ENCODE measurements at places on chromosomes 5 and 9.

DNA sequence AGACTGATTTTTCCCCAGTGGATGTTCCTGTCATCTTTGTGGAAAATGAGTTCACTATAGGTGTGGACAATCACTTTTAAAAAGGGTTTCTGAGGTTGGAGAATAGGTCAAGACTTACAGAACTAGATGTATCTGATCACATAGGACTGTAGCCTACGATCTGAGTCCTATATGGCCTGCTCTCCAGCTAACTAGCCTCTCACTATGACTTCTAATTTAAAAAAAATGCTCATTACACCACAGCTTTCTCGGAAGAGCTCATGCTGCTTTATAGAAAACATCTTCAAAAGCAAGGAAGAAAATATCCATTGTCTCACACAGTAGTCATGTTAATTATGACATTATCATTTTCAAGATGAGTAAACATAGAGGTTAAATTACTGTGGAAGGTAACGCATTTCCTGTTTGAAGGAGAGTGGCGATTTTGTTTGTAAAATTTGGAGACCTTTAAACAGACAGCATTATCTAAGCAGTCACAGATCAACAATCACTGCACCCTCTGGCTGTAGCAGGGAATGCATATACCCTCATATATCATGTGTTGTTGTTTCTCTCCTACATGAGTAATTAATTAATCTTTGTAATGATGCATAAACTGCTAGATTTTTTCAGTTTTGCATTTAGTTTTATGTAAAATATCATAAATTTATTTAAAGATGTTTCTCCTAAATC is 573.7 kb downstream of the GABRG2 start:
- no peak for DNase-seq

DNA sequence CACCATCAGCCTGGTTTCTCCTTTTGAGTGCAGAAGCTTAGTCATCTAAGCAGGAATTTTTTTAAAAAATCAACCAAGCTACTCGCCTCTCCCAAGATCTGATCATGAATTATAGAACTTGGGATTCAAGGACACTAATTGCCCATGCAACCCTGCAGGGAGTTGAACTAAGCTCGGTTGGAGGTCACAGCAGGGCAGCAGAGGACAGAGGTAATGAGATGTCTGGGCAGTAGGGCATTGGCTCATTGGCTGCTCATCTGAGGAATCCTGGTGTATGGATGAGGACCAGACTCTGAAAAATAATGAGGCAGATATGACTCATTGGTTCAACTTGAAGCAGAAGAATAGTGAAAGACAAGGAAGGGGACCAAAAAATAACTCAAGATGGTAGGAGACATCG is 111.8 kb upstream of the TLE1 start:
- DNase-seq: peak; percentile 16

GRCh38 chr5:58763390-58763789 is 180.5 kb downstream of the RAB3C start:
- DNase-seq: no peak

GRCh38 chr5:6700685-6701355 is 12.4 kb upstream of the TENT4A start:
- no peak for DNase-seq

DNA sequence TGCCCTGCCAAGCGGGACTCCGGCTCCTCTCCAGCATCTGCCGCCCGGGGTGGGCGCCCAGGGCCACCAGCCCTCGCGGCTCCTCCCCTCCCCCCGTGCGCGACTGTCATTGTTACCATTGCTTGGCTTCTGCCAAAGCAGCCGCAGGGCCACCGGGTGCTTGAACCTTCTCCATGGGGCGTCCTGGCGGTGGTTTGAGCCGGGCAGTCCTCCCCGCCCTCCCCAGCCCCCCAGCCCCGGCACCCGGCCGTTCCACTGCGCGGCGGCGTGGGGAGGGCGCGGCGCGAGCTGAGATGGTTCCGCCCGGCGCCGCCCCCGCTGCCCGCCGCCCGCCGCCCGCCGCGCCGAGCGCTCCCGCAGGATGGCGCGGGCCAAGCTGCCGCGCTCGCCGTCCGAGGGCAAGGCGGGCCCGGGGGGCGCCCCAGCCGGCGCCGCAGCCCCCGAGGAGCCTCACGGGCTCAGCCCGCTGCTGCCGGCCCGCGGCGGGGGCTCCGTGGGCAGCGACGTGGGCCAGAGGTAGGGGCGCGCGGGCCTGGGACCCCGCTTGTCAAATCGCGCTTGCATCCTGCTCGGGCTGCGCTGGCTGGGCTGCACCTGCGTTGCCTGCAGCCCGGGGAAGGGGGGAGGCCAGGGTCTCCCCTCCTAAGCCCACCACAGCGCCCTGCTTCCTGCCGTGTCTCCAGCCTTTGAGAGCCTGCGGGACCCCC is 34.4 kb downstream of the KCNT1 start:
- no peak for DNase-seq

DNA sequence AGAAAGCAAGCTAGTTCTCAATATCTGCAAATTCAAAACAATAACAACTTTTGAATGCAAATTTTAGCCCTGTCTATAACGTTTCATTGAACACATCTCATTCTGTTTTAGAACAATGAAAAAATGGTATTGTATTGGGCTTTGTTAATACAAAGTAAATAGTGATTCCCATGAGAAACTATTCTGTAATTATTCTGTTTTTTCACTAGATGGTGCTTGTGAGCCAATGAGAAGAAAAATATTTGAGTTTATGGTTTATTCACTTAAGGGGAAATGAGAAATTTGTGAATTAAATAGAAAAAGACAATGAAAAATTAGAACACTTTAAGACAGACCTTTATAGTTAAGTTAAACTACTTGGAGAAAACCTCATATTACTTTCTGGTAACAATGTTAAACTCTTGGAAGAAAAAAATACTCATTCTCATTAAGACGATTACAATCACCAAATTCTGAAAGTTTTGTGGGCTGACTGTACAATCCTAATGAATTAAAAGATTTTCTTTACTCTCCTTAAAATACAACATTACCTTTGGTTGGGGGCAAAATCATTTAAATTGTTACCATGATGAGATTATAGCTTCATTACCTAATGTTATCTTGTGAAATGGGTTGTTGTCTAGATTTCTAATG is 127.0 kb downstream of the NNT start:
- DNase-seq: no peak

- DNase-seq: no peak
Measured at GRCh38 chr9:129676975-129677374, 11.5 kb downstream of the PRRX2 start.

DNA sequence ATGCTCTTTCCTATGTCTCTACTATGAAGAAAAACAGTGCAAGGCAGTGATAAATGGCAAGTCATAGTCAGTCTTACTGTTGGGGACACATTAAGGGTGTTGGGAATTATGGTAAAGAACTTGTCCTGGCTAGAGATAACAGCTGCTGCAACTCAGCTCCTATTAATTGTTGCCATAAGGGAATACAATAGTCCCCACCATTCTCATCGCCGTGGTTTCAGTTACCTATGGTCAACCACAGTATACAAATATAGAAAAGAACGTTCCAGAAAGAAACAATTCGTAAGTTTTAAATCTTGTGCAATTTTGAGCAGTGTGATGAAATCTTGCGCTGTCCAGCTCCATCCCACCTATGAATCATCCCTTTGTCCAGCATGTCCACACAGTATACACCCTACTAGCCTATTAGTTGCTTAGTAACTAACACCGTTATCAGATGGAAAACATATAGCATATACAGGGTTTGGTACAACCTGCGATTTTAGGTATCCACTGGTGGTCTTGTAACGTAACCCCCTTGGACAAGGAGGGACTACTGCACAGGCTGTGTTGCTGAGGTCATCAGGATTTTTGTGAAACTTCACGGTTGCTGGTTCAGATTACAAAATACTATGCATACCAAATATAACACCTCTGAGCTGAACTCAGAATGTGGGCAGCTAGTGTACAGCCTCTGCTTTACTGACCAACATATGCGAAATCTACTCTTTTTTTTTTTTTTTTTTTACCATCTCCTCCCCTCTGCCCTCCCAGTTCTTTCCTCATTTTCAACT is 53.5 kb downstream of the ZFR start:
- DNase-seq: no peak

DNA sequence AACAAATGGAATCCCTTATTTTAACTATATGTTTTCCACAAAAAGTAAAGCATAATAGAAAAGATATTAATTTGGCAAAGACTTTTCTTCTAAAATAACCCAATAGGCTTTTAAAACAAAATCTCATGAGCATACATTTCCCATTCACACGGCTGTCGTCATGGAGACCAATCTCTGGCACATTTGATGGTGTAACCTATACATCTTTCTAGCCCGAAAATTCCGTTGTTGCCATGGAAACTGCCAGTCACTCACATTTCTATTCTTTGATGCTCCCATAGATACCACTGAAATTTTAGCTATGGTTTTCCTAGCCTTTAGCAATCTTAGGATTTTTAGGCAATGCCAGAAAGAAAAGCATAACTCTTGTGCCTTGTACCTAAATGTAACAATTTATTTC is 262.9 kb upstream of the TRPM3 start:
- no peak for DNase-seq

- DNase-seq: no peak
Measured at GRCh38 chr5:57493034-57493433, 10.4 kb upstream of the ACTBL2 start.

GRCh38 chr9:127805620-127806019 is 2.9 kb downstream of the FPGS start:
- DNase-seq: no peak

DNA sequence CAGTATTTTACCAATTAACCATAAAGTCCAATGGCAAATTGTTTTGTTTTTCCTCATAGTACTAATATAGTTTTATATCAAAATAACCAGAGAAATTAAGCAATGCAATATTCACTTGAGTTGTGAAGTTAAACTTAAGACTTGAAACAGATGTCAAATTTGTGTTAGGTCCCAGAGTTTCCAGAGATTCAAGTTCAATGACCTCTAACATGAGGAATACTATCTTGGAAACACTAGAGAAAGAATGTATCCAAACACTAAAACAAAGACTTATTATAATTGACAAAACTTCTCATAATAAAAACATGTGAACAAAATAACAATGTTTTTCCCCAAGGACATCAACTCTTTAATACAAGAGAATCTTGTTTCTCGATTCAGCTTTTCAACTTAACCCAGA is 18.0 kb downstream of the SUSD1 start:
- no peak for DNase-seq

DNA sequence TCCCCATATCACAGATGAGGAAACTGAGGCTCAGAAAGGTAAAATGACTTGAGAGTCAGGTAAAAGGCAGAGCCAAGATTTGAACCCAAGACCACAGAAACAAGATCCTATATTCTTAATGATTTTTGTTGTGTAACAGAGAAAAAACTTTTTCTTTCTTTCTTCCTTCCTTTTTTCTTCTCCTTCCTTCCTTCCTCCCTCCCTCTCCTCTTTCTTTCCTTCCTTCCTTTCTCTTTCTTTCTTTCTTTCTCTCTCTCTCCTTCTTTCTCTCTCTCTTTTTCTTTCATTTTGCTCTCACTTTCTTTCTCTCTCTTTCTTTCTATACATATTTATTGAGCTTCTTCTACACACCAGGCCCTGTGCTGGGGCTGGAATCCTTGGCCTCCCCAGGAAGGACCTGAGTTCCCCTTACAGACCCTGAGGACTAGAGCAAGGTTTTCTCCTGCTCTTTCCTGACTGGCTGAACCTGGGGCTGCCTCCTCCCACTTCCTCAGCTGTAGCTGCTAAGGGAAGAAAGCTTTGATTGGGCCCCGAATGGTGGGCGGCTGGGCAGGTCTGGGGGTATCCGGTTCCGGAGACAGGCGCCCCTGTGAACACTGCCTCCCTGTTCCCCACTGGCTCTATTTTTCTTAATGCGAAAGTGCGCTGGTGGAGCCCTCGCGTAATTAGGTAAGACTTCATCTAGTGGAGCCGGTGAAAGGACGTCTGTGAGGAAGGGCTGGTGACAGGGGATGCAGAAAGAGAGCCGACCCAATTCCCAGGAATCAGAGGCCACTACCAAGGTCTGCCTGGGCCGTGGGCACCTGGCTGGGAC is 27.4 kb upstream of the KIF12 start:
- no peak for DNase-seq

GRCh38 chr5:107437986-107438510 is 232.7 kb downstream of the EFNA5 start:
- DNase-seq: no peak

DNA sequence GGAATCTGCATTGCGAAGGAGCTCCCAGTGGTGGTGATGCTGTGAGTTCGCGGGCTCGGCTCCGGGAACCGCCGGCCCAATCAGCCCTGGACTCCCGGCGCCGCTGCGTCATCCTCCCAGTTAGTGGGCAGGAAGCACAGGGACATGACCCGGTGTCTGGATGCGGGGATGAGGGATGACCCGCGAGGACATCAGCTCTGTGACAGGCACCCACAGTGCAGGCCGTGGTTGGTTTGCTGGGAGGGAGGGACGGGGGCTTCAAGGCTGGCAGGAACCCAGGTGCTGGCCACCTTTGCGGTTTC is 996 bp downstream of the NXNL2 start:
- no peak for DNase-seq

- DNase-seq: no peak
Measured at GRCh38 chr9:71783120-71783523, 14.8 kb upstream of the CEMIP2 start.

DNA sequence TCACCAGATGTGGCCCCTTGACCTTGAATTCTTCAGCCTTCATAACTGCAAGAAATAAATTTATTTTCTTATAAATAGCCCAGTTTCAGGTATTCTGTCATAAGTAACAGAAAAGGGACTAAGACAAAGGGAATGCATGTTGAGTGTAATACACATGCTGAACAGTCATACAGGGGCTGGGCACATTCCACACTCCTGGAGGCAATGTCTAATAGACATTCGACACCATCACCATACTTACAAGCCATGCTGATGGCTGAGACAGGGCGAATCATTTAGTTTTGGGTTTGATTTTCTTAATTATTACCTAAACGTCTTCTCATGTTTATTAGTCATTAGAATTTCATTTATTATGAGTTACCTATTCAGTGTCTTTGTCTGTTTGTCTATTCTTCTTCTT is 68.5 kb downstream of the TENT4A start:
- DNase-seq: no peak

DNA sequence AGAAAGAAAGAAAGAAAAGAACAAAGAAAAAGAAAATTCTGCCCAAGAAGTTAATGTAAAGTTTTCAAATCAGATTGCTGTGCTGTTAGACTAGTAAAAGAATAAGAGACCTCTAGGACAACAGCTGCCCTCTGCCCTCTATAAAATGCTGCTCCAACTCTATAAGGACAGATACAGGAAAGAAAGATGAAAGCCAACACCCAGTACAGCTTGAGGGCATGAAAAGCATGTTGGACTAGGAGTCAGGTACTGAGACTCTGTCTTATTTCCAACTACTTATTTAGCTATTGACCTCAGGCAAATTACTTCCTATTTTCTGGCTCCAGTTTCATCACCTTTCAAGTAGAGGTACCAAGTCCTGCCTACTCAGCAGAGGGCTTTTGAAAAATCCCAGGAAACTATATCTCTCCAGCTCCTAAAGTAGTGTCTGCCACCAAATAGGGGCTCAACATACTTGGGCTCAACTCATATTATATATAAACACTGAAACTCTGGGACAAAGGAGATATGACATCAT is 5.7 kb downstream of the HBEGF start:
- no peak for DNase-seq

GRCh38 chr5:60346393-60346792 is 353.6 kb downstream of the DEPDC1B start:
- no peak for DNase-seq
